ENCODE measurements at places on chromosomes 11 and 22.

DNA sequence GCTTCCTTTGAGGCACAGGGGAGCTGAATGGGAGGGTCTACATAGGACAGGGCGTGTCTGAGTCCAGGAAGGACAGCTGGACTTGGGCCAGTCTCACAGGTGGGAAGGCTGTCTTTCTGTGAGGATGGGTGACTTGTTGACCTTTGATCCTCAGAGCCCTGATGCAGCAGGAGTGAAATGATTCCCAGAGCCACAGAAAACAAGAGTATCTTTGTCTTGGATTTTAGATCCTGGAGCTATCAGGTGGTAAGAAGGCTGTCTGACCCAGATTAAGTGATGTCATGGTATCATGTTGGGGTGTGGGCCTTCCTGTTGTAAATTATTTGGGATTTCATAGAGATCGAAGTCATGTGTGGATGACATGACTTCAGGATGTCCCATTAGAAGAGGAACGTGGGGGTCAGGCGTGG is 15.0 kb downstream of the PTPRJ start:
- ATAC-seq: no peak

GRCh38 chr11:100719362-100719761 is 32.3 kb downstream of the ARHGAP42 start:
- no peak for ATAC-seq

DNA sequence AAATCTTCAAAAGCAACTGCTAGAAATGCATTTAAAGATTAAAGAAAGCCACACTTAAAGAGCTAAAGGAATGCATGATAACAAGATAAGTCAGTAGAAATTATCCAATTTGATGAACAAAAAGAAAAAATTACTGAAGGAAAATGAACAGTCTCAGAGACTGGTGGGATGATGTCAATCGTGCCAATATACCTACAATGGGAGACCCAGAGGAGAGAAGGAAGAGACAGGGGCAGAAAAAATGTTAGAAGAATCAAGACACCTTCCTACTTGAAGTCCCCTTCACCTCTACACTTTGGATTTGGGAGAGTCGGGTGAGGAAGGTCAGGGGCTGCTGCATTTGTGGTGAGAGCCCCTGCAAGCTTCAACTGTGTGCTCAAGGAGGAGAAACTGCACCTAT is 216.3 kb downstream of the BUD13 start:
- ATAC-seq: no peak

DNA sequence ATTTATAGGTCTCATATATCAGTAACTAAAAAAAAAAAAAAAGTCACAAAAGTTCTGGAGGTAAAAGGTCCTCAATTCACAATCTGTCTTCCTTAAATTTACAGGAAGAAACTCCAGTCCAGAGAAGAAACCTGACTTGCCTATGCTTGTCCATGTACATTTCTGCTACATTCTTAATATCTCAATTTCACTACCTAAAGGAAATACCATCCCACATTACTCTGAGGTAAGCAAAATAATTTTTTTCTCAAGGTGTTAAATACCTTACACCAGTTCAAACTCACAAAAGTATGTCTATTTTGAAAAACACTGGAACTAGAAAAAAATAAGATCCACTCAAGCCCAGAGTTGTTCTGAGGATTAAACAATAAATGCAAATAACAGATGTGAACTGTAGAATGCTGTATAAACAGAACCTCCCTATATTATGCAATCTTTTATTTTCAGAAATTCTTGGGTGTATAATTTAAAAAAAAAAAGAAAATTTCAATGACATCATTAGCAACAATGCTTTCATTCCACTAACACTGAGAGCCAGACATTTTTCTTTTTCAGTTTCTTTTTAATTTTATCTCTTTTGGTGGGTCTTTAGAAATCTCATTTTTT is 49.9 kb upstream of the GDPD4 start:
- ATAC-seq: no peak

GRCh38 chr11:87038235-87038977 is 672 bp downstream of the TMEM135 start:
- ATAC-seq: no peak

DNA sequence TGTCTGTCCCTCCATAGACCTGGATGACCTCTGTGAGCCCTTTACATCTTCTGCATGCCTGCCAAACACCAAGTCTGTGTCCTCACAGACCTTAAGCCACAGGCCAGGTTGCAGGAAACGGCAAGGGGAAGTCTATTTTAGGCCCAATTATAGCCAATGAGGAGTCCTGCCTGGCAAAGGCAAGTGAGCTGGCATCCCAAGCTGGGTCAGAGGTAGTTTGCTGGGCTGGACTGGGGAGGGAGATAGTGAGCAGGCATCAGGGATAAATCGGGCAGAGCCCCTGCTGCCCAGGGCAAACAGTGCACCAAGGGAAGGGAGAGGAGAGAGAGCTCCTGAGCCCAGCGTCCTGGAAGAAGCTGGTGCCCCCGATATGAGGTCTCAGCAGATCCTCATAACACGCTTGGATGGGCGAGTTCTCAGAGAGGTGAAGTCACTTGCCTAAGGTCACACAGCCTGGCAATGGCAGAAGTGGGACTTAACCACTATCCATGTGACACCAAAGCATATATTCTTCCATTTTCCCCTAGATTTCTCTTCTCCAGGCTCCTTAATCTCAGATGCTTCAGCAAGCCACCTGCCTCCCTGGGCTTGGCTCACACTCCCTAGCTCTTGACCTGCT is 3.7 kb upstream of the RELT start:
- ATAC-seq: no peak

DNA sequence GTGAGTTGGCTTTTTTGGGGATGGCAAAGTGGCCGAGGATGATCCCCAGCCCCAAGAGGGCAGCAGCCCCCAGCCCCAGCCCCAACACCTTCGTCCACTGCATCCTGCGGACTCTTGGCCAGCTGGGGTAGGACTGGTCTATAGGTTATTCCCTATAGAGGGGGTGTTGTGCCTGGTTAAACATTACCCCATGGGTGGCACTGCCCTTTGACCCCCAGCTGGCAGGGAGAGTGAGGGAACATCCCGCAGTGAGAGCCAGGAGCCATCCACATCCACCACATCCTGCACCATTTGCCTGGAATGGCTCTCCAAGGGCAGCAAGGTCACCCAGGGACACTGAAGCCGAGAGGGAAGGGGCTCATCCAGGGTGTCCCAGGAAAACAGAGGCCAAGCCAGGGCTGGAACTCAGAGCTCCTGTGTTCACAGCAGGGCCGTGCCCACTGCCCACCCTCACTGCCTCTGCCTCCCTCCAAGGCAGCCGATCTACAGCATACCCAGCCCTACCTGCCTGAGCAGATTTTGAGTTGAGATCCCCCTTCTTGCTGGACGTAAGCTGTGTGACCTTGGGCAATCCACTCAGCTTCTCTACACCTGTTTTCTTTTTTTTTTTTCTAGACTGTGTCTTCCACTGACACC is at the start of gene NAALADL1:
TSS of gene NAALADL1 (minus strand) at position 135 of the 636 bp plus-strand sequence. CDS start at position 103, 32 bp downstream.
- ATAC-seq: no peak

DNA sequence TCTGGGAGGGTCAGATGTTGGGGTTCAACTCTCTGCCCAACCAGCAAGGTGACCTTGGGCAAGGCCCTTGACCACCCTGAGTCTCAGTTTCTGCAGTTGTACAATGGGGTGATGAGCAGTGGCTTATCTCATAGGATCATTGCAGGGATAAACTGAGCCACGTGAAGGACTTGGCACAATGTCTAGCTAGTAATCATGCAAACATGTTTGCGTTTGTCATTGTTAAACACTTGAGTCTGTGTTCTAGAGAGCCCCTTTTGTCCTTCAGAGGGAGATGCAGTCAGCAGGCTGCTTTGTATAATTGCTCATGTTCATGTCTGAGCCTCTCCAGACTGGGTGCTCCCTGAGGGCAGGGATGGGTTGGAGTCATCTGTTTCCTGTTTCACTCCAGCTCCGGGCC is 15.8 kb downstream of the CD82 start:
- ATAC-seq: no peak

- ATAC-seq: no peak
Measured at GRCh38 chr22:37178350-37179125, 9.5 kb downstream of the C1QTNF6 start.

DNA sequence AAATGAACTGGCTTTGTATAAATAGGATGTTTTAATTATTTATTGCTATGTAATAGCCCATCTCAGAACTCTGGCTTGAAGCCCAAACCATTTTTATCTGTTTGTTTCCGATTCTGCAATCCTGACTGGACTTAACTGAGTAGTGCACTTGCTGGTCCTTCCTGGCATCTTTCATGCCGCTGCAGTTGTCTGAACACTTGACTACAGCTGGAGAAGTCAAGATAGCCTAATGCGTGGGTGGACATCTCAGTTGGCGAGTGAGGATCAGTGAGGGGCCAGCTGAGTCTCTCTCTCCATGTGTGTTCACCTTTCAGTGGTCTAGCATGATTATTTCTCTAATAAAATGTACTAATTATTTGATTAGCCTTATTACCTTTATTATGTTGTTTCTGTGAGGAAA is 105.8 kb downstream of the PRMT3 start:
- no peak for ATAC-seq

DNA sequence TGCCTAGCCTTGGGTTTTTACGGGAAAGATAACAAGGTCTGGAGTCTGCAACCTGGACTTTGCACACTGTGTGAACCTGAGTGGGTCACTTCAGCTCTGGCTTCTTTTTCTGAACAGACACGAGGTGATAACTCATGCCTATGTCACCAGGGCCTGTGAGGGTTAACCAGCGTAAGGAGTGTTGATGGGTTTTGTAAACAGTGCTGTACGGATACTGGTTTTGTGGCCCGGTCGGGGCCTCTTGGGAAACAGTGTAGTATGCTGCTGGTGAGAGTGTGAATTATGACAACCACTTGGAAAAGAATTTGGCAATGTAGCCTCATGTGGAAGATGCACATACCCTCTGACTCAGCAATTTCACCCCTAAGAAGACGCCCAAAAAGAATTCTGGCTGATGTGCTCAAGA is 266.8 kb downstream of the MN1 start:
- no peak for ATAC-seq

DNA sequence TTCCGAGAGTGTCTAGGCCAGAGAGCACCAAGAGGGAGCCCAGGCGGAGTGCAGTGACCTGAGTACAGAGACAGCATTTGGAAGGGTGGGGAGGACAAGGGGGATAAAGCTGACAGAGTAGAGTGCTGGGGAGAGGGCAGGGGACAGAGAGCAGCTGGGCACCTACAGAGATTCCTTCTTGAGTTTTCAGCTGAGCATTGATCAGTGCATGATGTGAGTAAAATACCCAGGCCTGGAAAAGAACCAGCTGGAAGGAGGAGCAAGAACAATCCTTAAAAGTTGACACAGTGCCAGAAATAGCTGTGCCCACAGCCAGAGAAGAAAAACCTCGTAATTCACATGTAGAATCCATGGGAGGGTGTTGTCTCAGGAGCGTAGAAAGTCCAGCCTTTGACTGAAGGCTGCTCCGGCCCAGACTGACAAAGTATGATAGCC is 33.9 kb upstream of the PANX2 start:
- no peak for ATAC-seq

GRCh38 chr22:49941507-49942316 is 18.9 kb upstream of the PIM3 start:
- no peak for ATAC-seq

DNA sequence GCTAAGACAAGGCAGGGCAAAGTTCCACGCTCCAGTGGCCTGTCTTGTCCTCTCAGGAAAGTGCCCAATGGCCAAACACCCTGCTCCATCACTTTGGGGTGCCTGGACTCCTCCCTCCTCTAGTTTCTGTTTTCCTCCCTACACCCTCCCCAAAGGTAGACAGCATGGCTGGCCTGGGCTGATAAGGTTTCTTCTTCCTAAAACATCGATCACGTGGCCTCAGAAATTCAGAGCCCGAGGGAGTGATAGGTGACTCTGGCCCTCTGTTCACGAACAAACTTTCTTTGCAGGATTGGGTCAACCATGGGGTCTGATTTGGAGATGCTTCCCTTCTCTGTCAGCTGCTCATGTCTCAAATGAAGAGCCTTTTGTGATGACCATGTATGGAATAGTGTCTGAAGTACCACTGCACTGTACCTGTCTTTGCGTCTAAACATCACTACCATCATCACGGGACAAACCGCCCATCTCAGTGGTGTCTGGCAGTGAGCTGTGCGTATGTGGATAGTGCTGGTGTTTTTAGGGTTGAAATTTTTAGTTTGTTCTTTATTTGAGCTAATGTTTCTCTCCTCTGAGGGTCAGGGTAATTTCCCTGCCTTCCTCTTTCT is 6.1 kb downstream of the MICAL2 start:
- ATAC-seq: no peak
